T-cell (primary cell): ENCODE measurements at places on chromosomes 12 and 14.

GRCh38 chr14:56219666-56220413 lies 101.6 kb downstream of the PELI2 start:
- DNase-seq: no peak

GRCh38 chr14:75232597-75232996 lies 46.0 kb upstream of the FOS start:
- peak; percentile 66 for DNase-seq

DNA sequence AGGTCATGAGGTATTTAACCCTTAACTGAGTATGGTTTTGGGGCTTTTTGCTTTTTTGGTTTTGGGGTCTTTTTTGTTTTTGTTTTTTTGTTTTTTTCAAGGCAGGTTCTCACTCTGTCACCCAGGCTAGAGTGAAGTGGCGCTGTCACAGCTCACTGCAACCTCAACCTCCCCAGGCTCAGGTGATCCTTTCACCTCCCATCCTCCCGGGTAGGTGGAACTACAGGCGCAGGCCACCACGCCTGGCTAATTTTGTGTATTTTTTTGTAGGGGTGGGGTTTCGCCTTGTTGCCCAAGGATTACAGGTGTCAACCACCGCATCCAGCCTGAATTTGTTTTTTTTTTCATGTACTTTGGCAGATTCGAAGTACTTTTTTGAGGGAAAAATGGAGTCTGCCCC lies 19.9 kb downstream of the RAP1B start:
- no peak for DNase-seq

DNA sequence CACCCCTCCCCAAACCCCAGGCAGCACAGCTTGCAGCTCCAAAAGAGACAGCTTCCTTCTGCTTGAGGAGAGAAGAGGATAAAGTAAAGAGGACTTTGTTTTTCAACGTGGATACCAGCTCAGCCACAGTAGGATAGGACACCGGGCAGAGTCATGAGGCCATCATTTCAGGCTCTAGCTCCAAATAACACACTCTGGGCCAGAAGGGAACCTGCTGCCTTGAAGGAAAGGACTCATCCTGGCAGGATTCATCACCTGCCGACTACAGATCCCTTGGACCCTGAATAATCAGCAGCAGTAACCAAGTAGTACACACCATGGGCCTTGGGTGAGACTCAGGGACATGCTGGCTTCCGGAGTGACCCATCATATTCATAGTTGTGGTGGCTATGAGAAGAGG lies 10.4 kb upstream of the CKAP4 start:
- DNase-seq: no peak

DNA sequence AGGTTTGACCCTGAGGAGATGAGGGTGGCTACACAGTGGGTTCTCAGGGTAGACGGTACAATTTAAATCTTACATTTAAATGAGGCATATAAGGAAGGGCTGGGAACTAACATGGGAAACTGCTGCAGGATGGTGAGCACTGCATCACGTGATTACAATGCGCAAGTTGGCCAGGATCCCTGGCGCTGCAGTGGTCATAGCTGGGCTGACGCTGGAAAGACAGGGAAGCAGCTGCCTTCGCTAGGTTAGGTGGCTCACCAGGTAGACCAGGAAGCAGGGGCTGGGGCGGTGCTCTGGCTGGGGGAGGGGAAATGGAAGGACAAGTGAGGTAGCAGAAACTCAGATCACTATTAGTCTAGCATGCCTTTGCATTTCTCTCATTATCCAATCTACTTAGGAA lies 149.9 kb downstream of the FOXN3 start:
- DNase-seq: no peak

DNA sequence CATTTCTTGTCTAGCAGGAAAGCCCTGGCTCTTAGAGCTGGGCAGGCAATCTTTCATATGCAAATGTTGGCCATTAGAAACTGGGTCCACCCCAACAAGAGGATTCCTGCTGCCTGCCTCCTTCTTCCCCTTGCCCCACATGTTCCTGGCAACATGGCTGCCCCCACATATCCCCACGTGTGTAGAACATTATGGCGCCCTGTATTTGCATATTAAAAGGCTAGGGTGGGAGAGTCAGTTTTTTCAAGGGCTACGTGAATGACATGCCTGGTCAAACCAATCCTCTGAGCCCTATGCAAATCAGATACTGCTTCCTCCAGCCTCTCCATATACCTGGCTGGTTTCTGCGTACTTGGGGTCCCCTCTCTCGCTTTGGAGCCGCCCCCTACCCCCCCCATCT lies 514.0 kb downstream of the FUT8 start:
- no peak for DNase-seq

- DNase-seq: no peak
Observed at GRCh38 chr12:16076557-16076956, 165.4 kb downstream of the DERA start.
